ENCODE measurements at places on chromosomes 4 and X.

- DNase-seq, result no peak
Measured at GRCh38 chrX:150543230-150544155, 24.9 kb upstream of the MTM1 start.

- no peak for DNase-seq
Measured at GRCh38 chr4:2866891-2867290, 23.2 kb downstream of the ADD1 start.

- DNase-seq, result no peak
Measured at GRCh38 chr4:145299380-145300076, 119.1 kb upstream of the OTUD4 start.

- no peak for DNase-seq
Measured at GRCh38 chr4:57100979-57101651, 9.1 kb downstream of the IGFBP7 start.

- no peak for DNase-seq
Measured at GRCh38 chr4:20506827-20507226, 193.4 kb upstream of the PACRGL start.
